ENCODE measurements at places on chromosomes 7 and 10.

GRCh38 chr10:131786756-131787605, 113.8 kb upstream of the PPP2R2D start:
- DNase-seq, result peak; percentile 68

DNA sequence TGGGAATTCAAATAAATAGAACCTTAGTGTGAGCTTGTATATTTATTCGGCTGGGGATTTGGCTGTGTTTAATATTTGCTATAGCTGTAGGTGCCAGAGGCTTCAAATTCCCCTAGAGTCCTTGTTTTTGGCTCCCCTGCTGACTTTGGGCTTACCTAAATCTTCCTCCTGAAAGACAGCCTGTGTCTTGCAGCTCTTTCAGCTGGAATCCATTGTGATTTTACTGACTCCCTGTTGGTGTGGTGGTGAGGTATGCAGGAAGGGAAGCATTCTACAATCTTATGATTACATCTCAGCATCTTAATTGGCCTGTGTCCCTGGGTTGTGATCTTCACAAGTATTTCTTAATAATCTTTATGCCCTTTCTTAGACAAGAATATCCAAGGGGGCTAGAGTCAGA, 25.9 kb downstream of the FOXI2 start:
- DNase-seq, result no peak

DNA sequence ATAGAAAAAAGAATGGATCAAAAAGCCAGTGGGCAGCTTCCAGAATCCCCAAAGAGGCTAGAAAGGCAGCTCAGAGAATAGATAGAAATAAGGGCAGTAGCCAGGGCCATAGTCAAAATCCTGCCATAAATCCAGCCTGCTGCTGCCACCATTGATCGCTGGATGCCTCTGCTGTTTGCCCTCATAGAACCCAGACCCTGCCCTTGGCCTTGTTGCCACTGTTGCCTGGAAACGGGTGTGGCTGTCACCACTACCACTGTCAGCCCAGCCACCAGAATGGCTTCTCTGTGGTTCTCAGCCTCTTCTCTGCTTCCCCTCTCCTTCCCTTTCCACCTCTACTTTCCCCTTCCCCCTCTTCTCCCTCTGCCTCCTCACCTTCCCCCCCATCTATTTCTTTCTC, 57.8 kb downstream of the HHEX start:
- peak; percentile 84 for DNase-seq

DNA sequence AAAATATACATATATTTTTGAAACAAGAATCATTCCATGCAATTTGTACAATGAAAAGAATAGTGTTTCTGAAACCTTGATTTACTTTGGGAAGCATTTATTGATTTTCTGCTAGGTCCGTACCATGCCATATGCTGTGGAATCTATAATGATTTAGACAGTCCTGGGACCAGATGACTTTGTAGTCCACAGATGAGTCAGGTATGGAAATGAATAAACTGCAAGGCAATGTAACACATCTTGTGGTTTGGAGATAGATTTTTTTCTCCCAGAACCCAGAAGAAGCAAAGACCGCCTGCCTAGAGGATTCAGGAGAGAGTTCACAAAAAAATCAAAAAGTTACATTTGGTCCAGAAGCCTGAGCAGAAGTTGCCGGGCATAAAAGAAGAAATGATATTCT, 190.4 kb downstream of the GPR37 start:
- no peak for DNase-seq

- DNase-seq, result peak; percentile 72
Observed at GRCh38 chr7:41656366-41656765, 46.5 kb downstream of the INHBA start.

GRCh38 chr7:127900141-127900540, 131.1 kb downstream of the LRRC4 start:
- DNase-seq, result no peak
